ENCODE measurements at places on chromosomes 2 and 18.

- no peak for DNase-seq
These were observed 90.9 kb downstream of the MYCN start for GRCh38 chr2:16031058-16031847.

GRCh38 chr2:29117636-29118303 lies 2.6 kb downstream of the CLIP4 start:
- DNase-seq, result no peak

DNA sequence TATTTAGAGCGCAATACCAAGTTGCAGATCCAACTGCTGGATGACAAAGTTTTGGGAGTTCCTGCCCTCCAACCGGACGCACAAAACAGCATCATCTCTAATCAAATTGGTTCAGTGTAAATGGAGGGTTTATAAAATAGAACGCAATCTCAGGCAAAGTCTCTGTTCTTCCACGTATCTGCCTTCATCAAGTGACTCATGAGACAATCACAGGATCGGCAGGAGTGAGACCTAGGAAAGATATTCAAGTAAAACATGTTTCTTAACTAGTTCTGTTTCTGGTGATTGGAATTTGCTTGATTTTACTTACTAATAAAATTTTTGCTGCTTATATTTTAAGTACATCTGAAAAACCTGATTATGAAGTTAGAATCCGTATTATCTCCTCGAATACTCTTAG lies 7.6 kb downstream of the FZD5 start:
- DNase-seq, result no peak

GRCh38 chr18:14104906-14105748 lies 27.1 kb downstream of the ZNF519 start:
- DNase-seq, result no peak

GRCh38 chr18:45547910-45548309 lies 67.4 kb upstream of the SLC14A2 start:
- no peak for DNase-seq

DNA sequence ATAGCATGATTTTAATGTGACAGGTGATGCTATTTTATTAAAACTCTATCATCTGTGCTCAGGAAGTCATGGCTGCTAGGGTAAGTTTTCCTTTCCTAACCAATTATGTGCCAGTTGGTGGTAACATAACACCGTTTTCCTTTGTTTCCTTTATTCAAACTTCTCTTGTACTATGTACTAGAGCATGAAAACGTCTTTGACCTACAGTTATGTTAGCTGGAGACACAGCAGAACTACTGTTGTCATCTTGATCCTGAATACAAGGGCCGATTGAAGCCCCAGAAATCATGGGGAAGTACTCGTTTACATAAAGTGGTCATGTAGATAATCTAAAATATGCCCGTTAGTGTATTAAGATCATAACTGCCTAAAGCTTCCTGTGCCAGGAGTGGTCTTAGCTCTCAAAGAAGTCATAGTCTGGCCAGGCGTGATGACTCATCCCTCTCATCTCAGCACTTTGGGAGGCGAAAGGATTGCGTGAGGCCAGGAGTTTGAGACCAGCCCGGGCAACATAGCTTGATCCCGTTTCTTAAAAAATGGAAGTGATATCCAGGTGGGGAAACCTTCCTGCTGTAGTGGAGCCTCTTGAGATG lies 20.5 kb downstream of the NEDD4L start:
- no peak for DNase-seq

DNA sequence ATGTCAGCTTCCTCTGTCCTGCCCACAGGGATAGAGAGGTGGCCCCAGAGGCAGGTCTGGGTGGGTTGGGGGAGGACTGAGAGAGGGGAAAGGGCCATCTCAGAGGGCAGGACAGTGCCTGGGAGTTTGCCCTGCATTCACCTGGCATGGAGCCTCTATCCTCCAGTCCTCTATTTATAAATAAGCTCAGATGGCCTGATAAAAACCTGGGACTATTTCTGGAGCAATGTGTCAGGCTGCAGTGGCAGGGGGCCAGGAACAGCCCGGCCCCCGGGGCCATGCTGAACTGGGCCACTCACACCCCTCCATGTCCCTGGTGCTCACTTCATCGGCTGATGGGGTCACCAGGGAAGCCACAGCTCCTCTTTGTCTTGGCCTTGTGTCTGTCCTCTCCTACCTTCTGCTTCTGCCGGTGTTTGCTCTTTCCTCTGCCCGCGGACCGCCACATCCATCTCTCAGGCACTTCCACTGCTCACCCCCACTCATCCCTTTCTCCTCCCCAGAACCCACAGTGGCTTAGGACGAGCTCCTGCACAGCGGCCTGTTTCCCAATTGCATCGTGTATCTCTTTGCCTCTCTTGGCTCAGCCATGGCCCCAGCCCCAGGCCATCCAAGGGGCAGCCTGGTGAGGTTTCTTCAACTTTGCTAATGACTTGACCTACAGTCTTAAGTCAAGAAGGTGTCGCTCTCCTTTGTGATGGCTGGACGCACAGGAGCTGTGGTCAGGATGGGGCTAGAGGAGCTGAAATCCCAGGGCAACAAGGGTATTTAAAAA lies 38.8 kb downstream of the SCTR start:
- no peak for DNase-seq

GRCh38 chr2:237222178-237222577 lies 136.5 kb downstream of the COPS8 start:
- DNase-seq, result no peak

- DNase-seq, result no peak
These were observed 9.3 kb downstream of the HADHA start for GRCh38 chr2:26235089-26235488.

DNA sequence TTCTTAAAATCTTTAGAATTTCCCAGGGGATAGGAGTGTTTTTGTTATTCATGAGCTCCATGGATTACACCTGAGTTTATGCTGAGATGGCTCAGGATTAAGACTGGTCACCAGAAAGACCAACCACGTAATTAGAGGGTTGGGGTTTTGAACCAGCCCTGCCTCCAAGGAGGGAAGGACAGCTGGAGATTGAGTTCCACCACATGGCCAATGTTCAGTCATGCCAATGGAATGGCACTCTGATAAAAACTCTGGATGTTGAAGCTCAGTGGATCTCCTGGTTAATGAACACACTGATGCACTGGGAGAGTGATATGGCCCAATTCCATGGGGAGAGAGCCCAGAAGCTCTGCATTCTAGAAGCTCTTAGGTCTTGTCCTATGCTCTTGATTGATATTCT lies 38.7 kb upstream of the PTPN4 start:
- no peak for DNase-seq

DNA sequence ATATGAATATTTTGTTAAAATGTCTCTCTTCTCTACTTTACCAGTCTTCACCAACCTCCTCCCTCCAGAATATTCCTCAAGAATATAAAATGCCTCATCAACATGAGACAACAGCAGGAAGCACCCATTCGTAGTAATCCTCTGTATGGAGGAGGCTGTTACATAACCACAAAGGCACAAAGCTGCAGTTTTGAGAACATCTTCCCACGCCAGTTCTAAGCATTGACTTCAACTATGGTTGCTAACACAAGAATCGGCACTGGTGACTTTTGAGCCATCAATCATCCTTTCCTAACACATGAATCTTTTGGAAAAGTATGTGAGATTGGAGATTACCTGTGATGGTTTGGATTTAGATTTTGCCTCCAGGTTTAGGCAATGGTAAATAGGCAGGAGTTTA lies 54.9 kb upstream of the CYP1B1 start:
- DNase-seq, result no peak

DNA sequence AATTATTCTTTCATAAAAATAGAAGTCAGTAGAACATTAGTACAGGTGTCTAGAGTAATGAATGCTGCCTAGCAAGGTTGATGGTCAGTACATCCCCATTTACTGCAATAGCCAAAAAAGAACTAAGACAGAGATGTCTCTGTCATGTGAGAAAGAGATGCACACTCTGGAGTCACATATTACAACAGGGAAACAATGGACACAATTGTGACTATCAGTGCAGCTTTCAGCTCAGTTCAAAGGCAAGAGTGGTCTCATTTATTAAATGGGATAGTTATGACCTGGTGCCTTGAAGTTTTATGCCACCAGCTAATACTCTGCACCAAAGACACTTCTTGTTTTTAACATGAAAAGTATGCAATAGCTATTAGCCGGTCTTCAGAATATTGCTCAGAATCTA lies 194.9 kb upstream of the CHAC2 start:
- no peak for DNase-seq

DNA sequence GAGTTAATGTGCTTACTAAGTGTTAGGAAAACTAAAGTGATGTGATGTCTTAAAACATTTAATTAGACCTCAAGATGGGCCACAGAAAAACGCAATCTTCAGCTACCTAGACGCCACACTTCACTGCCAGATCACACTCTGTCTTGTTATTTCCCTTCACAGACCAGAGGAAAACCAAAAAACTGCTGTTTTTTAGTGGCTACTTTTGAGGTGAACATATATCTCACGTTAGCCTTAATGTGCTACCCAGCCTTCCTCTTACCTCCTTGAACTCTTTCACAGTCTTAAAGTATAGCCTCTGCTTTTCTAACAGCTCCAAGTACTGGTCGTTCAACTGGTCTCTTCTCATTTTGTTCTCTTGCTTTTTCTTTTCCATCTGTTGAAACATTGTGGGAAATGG lies 83.1 kb downstream of the CCDC93 start:
- no peak for DNase-seq

DNA sequence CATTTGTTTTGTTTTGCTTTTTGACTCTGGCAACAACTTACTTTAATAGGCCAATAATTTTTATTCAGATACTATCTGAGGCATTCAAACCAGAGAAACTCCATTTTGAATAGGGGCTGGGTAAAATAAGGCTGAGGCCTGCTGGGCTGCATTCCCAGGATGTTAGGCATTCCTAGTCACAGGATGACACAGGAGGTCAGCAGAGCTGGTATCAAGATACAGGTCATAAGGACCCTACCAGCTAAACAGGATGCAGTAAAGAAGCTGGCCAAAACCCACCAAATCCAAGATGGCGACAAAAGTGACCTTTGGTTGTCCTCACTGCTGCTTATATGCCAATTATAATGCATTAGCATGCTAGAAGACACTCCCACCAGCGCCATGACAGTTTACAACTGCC lies 102.2 kb upstream of the XPO1 start:
- no peak for DNase-seq

- no peak for DNase-seq
These were observed 179.4 kb downstream of the ANTXR1 start for GRCh38 chr2:69192176-69192945.

DNA sequence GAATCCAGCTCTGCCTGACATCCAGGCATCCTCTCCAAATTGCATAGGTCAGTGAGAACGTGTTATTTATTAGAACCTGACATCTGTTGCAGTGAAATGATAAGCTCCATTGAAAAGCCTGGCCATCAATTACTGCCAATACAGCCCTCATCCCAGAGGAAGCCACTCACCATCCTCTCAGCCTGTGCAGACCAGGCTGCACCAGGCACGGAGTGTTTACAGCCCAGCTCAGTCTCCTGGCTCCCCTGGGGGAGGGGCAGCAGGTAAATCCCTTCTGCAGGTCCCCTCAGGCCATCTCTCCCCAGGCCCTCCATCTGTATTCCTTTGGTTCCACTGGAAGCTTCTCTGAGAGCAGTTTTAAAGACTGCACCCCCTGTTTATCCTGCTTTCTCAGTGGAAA lies 82.6 kb upstream of the FOSL2 start:
- DNase-seq, result no peak

- DNase-seq, result no peak
These were observed 17.0 kb downstream of the WDPCP start for GRCh38 chr2:63571291-63571690.

DNA sequence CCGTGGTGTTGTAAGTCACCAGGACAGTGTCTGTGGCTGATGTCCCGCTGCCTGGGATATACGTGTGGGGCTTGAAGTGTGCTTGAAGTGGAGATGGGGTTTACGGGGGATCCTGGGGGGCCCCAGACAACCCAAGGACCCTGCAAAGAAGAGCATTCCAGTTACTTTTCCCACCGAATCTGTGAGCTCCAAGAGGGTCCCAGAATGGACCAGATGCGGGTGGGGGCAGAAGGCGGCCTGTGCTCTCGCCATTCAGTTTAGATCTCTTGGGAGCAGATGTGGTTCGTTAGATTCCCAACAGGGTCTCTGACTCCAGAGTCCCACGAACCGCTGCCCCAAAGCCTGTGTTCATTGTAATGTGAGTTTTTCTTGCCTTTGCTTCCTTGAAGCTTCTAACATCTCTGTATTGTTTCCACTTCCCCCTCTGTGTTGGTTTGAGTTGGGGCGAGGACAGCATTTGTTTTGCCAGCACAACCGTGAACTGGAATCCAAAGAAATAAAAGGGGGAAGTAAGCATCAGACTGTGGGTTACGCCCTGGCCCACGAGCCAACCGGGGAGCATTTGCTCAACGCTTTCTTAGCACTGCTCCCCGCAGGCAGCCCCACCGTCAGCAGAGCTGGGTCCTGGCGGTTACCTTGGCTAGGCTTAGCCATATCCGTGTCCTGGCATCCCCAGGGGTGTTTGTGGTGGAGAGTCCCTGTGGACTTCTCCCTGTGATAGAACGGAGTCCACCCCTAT lies 92.1 kb downstream of the SH3BP4 start:
- DNase-seq, result no peak

- no peak for DNase-seq
These were observed 65.2 kb upstream of the LRPPRC start for GRCh38 chr2:44060990-44061389.

DNA sequence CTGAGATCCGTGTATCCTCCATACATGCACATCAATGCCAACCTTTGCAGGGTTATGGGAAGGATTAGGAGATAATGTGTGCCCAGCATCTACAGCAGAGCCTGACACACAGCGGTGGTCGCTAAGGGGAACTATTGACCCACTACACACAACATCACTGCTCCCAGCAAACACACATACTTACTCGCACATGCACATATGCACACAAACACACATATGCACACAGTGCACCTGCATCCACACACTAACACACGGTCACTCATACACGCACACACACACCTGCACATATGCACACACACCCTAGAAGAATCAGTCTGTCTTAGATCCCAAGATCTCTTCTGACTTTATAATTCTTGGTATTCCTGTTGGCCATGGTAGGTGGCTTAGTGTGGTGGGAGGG lies 118.3 kb downstream of the GYPC start:
- DNase-seq, result no peak

GRCh38 chr2:36555789-36556188 lies 42.2 kb downstream of the FEZ2 start:
- DNase-seq, result no peak

DNA sequence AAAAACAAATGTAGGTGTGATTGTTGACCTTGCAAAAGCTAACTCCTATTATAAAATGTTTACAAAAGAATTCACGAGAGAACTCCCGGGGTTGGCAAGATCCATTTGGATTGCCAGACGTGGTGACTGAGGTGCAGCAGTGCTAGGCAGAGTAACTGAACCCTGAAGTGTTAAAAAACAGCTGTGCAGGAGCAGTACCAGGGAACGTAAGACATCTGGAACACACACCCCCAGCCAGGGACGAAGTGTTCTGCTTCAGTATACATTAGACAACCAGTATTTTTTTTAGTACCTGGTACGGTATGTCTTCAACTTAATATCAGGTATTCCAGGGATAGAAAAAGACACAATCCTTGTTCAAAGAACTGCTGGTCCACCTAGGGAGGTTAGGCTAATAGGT lies 272.1 kb upstream of the EPAS1 start:
- DNase-seq, result no peak

DNA sequence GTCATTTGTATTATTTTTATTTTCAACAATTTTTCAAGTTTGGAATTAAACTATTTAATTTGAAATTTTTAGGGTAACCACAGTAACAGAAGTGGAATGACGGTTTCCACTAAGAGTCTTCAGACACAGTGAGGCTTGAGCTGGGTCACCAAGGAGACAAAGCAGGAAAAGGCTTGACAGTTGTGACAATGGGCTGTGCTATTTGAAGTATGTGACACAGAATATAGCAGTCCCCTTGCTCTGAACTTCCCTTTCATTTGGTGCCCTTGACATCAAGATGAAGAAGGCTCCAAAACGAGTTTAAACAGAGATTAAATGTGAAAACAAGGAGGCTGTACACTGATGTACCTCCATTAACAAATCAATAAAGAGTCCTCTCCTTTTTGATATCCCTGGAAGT lies 265.4 kb upstream of the DLGAP1 start:
- no peak for DNase-seq

All from stimulated activated CD8-positive, alpha-beta memory T cell treated with anti-CD3 and anti-CD28 coated beads, Interleukin-7, amount 100 ng/mL, for 1 hour (primary cell).